ENCODE measurements at places on chromosomes 2 and 18. TPM values are rescaled to one million over a fixed set of nuclear protein-coding genes. Genes with fewer than 3 reads are reported as not detected.

GRCh38 chr2:237723023-237723422, 75.6 kb upstream of the RBM44 start:
- DNase-seq: no peak

- DNase-seq: no peak
Observed at GRCh38 chr18:33369711-33370449, 70.6 kb downstream of the CCDC178 start.

DNA sequence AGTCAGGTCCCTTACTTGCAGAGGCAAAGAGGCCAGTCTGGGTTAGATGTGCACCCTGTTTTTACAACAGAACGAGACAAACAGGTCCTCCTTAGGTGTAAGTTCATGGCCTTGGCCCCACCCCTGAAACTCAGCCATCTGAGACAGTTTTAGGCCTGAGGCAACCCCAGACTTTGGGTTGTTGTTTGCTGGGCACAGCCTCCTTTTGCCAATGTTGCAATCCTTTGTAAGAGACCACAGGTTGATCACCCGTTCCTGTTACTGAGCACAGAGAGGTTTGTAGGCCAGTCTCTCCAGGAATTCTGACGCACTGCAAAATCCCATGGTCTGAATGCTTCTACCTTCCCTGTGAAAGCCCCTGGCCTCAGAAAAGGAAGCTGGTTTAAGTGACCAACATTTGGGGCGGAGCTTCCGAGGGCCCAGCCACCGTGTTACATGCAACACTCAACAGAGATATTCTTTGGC, 15.5 kb upstream of the IL1RN start:
- DNase-seq: no peak

The SERPINB3 gene
- total RNA-seq: not detected

The IL1RL1 gene
- 32.8 TPM for total RNA-seq

The GRHL1 gene
- total RNA-seq: 9.5 TPM

The CD207 gene
- total RNA-seq: not detected

Data from thoracic aorta (tissue), 2 donors.